ENCODE measurements at places on chromosomes 4 and X.

- DNase-seq, result peak; percentile 72
Observed at GRCh38 chrX:40471965-40472648, 108.7 kb upstream of the ATP6AP2 start.

DNA sequence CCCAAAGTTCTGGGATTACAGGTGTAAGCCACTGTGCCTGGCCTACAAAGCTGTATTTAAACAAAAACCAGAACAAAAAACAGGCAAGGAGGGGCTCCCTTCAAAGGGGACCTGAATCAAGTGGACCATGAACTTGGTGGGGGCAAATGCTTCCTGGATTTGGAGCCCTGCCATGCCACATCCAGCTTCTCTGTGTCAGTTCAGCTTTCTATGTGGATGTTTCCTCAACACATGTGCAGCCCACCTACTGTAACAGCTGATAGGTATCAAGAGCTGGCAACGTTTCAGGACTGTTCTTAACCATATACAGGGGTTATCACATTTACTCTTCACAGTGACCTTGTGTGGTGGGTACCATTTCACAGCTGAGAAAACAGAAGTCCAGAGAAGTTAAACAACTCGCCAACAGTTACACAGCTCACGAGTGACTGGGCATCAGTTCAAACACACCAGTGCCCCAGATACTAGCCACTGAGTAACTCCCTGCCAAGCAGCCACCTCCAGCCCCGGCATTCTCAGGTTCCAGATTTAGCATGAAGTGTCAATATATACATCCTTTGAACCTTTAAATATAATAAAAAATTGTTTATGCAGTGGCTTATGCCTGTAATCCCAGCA is 7.5 kb downstream of the GPR143 start:
- DNase-seq, result no peak

GRCh38 chr4:185726931-185727330 is 85.1 kb downstream of the SORBS2 start:
- no peak for DNase-seq

DNA sequence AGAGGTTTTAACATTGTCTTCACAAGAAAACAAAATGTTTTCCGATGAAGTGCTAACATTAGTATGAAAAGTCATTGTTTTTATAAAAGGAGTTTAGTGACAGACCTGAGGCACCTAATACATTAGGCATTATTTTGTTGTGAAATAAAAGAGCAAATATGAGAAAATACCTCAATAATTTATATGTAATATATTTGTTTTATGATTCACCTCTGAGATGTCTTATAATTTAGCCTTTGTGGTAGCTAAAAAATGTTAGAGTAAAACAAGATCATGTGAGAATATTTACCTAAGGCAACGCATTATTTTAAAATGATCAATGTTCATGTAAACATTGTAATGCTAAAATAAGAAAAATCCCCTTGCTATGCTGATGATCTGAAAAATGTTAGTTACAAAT is 100.9 kb upstream of the WDFY3 start:
- no peak for DNase-seq

- DNase-seq, result no peak
Observed at GRCh38 chr4:25406081-25406692, 29.1 kb downstream of the ANAPC4 start.

DNA sequence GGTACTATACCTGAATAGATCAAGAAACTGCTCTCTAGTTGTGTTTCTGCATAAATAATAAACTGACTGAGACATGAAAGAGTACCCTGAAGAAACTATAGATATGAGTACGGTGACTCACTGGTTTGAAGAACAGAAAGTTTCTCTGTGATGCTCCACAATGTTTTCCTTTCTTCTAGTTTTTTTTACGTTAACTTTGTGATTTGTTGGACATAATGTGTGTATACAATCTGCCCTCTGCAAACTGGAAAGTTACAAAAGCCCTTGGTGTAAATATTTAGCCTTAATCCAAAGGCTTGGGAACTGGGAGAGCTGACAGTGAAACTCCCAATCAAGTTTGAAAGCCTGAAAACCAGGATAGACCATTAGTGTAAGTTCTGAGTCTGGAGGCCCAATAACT is 31.6 kb upstream of the PAPSS1 start:
- no peak for DNase-seq

GRCh38 chr4:155616117-155616516 is 50.5 kb upstream of the GUCY1A1 start:
- DNase-seq, result no peak

DNA sequence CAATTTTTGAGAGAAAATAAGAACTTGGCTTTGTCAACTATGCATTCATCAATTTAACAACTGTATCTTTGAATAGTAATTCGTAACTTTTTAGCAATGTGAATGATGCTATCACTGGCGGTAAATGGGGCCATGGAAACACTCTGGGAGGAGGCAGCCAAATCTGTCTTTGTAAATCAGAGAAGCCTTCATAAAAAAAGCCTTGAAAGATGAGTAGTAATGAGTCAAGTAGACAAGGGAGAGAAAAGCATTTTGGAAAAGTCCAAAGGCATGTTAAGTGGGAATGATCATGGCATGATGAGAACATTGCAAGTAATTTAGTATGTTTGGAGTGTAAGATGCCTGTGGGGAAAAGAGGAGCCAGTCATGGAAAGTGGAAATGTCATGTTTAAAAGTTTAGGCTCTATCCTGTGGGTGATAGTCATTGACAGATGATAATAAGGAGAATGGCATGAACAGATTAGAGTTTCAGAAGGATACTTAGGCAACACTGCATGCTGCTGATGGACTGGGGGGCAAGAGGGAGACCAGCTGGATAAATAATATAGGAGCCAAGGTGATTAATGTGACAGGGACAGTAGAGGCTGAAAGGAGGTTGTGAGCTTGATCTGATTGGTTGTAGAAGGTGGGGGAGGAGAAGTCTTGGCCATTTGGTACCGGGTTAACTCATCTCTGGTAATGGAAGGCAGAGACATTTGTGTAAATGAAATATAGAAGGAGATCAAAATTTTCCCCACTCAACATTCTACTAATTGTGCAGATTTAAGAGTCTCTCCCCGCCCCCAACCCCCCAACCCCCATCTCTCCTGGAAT is 16.3 kb downstream of the SPRY1 start:
- no peak for DNase-seq

GRCh38 chrX:108468486-108468885 is 28.8 kb downstream of the COL4A5 start:
- DNase-seq, result no peak

GRCh38 chrX:23964191-23964590 is 56.4 kb downstream of the CXorf58 start:
- DNase-seq, result no peak

GRCh38 chrX:46461660-46462191 is 83.5 kb downstream of the ZNF674 start:
- no peak for DNase-seq

DNA sequence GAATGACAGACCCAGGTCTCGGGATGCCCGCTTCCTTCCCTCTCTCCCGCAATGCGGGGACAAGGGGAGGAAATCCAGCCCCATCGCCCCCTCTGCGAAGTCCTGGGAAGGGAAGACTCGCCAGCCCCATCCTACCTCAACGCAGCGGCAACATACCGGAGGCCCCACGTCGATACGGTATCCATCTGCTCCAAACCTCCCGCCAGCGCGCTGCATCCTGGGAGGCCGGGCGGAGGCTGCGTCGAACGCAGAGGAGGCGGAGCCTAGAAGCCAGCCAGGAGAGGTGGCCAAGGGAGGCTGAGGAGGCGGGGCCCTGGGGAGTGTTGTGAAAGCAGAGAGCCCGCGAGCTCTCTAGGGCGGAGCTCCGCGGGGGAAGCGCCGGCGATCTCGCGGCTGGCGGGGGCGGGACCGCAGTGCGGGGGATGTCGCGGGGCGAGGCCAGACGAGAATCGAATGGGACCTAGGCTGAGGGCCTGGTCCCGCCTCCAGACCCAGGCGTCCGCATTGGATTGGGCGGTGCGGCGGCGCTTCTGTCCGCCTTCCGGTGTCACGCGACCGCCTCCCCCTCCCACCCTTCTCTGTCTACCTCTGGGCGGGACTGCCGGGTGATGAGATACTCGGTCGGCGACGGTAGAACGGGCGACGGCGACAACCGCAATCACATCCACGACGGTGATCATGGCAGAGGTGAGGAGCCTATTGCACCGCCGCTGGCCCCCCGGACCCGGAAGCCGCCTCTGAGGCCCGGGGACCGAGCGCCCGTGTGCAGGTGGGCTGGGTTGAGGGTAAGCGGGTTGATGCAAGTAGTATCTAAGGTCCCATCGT is at the start of the genes FANCB and MOSPD2:
FANCB (minus strand) TSS at position 219 of the 825 bp plus-strand sequence. CDS start 7,559 bp downstream, outside the sequence.
MOSPD2 (plus strand) TSS at position 571 of the 825 bp plus-strand sequence; CDS start at position 679, 108 bp downstream.
- peak; percentile 95 for DNase-seq

- no peak for DNase-seq
Observed at GRCh38 chr4:71243091-71243833, 95.6 kb upstream of the SLC4A4 start.

DNA sequence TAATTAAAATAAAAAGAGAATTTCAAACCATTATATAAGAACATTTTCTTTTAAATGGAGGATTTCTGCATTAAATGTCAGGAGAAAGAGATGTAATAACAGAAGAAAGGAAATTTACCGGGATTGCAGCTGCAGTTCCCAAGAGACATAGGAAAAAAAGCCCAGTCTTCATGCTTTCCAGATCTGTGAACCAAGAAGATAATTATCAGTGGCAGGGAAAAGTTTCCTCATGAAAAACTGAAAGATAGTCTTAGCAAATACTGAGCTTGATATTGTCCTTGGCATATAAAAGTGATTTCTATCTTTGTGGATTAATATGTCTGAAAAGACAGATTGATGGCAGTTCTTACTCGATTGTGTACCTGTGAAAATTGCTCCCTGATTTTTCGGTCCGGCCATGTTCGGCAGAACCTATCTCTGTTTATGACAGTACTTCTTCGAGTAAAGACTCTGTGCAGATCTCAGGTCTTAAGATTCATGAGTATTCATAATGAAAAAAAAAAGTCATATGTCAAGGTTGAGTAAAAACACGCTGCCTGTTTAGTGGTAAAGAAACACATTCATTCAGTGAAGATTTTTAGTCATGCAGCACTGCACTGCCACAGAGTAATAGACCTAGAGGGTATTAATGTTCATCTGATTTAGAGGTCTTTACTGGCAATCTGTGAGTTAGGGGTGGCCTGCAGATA is 29.6 kb downstream of the SPARCL1 start:
- DNase-seq, result no peak

- no peak for DNase-seq
Observed at GRCh38 chr4:79295086-79295485, 30.8 kb downstream of the NAA11 start.

- DNase-seq, result no peak
Observed at GRCh38 chr4:5808081-5808741, 84.7 kb downstream of the CRMP1 start.

- no peak for DNase-seq
Observed at GRCh38 chr4:111631215-111631999, 513.8 kb upstream of the FAM241A start.

DNA sequence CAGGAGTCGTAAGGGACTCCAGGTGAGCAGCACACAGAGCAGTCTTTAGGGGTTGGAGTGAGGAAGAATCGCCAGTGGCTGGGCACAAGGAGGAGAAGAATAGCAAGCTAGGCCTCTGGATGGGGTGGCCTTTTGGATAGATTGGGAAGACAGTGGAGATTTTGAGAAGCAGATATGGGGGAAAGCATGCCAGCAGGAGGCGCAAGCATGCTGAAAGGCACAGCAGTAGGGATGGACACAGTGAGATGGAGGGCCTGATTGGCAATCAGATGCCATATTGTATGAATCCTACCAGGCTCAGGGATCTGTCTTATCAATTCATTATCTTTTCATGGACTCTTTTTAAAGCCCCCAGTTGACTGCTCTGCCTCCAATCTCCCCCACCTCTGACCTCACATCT is 60.4 kb upstream of the MAGEA4 start:
- no peak for DNase-seq

GRCh38 chr4:80566203-80566872 is 230.8 kb downstream of the CFAP299 start:
- DNase-seq, result no peak

- DNase-seq, result peak; percentile 3
Observed at GRCh38 chr4:70437197-70437596, 34.8 kb upstream of the MUC7 start.

GRCh38 chr4:27121830-27122229 is 261.2 kb downstream of the STIM2 start:
- no peak for DNase-seq

GRCh38 chr4:9861561-9861960 is 80.1 kb downstream of the DRD5 start:
- DNase-seq, result no peak

DNA sequence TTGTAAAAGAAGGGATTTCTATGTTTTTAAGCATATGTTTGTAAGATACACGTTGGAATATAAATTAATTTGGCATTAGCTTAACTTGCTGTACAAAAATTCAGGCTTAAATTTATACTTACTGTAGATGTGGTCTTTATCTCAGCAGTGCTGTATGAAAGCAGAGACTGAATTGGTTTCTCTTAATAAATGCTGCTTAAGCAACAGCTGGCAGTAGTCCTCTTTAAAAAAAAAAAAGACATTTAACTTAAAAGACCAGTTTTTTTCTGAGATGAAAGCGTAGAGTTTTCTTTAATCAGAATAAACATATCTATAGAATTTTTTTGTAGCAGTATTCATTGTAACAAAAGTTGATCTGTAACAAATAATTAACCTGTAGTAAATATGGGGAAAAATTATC is 124.6 kb downstream of the RAP1GDS1 start:
- no peak for DNase-seq

GRCh38 chr4:24659241-24659961 is 75.0 kb upstream of the DHX15 start:
- no peak for DNase-seq

GRCh38 chr4:11496351-11496829 is 67.7 kb upstream of the HS3ST1 start:
- no peak for DNase-seq
